Stimulated activated CD8-positive, alpha-beta memory T cell treated with anti-CD3 and anti-CD28 coated beads, Interleukin-7, amount 100 ng/mL, for 1 hour (primary cell): ENCODE measurements at places on chromosomes 1 and 21.

GRCh38 chr21:18877917-18878316 lies 474.3 kb upstream of the TMPRSS15 start:
- no peak for DNase-seq

- no peak for DNase-seq
These were observed 63.7 kb downstream of the SLC66A1 start for GRCh38 chr1:19375631-19376400.

GRCh38 chr1:185350027-185350442 lies 33.0 kb upstream of the IVNS1ABP start:
- no peak for DNase-seq

DNA sequence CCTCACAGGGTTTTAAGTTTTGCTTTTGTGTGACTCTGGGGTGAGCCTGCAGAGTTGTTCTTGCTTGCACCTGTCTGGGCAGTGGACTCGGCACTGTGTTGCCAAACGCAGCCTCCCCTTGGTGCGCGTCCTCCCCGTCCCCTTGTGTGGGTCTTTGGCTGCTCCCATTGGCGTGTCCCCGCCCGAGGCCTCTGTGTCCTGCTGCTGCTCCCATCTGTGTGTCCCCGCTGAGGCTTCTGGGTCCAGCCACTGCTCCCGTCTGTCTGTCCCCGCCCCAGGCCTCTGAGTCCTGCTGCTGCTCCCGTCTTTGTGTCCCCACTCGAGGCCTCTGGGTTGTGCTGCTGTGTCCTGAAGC lies 62.8 kb downstream of the PCNT start:
- no peak for DNase-seq

DNA sequence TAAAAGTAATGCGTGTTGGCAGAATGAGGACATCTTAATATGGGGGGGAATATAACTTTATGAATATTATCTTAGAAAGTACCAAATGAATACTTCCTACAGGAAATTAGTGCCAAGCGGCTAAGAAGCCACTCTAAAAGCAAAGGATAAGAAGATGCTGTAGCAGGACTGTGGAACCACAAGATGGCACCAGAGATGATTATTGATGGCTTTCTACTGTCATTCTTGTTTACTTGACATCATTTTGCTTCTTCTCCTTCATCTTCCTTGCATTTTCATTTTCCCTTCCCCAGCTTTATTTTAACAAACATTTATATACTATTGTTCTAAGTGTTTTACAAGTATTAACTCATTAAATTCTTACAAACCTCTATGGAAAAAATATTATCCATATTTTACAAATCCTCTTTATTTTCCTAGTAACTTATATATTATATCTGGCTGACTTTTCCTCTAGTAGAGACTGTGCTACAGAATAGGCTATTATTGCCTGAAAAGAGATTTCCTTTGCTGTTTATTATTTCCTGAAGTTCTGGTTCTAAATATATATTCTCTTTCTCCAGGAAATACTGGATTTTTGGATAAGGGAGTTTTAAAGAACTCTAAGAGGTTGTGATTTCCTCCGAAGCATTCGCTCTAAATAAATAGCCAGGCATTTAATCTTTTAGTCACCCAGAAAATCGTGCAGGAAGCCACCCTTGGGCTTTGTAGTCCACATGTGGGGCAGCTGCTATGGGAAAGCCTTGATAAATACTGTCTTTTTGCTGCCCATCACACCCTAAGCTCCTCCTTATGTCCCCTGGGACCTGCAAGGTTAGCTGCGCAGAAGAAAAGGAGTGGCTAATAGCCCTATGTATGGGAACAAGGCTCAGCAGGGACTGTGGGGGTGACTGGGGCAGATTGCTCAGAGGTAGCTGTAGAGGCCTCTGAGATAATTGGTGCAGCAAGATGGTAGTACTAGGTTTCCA lies 69.8 kb downstream of the TPR start:
- no peak for DNase-seq

DNA sequence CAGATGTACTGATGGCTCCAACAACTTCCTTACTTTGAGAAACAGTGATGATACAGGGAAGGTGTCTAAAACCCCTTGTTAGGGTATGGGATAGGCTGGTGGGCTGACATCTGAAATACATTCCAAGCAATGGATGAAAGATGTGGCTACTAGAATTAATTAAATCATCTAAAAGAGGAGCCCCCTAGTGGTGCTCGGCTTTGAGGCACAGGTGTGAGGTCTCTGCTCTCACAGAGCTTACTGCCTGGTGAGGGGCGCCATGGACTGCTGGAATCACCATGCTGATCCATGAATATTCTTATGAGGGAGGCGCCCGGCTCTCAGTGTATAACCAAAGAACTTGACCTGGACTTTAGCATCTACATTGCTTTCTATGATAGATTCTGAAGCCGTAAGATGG lies 48.5 kb downstream of the GNG4 start:
- no peak for DNase-seq
